Left colon (tissue), 2 donors: ENCODE measurements at places on chromosomes 16 and 17. TPM values are rescaled to one million over a fixed set of nuclear protein-coding genes. Genes with fewer than 3 reads are reported as not detected.

- no peak for DNase-seq
These were observed 246.2 kb downstream of the KATNIP start for GRCh38 chr16:27795992-27796614.

- DNase-seq: no peak
These were observed 205.6 kb downstream of the XYLT1 start for GRCh38 chr16:17265154-17265553.

GUCY2D gene
- not detected for total RNA-seq

CMTM1 gene
- total RNA-seq: 4.9 TPM

DNA sequence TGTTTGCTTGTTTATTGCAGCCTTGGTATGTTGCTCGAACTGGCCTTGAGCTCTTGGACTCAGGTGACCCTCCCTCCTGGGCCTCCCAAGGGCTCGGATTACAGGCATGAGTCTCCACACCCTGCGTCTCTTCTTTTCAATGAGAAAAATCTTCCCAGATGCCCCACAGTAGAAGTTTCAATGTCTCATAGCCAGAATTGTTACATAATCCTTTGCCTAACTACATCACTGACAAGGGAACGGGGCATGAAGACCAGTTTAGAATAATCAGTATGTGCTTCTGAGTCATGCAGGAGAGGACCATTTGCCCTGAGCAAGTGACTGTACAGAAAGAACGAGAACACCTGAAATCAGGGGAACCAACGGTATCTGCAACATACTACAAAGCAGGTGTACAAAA, 61.9 kb upstream of the RBBP6 start:
- no peak for DNase-seq

TRPV3 gene
- 1.5 TPM for total RNA-seq

MPV17L gene
- 7.5 TPM for total RNA-seq

TNFRSF13B gene
- total RNA-seq: 1.4 TPM

- DNase-seq: peak; percentile 90
These were observed at the start of gene TNS4 for GRCh38 chr17:40501499-40501911. TSS of gene TNS4 (minus strand) at chr17:40501623. CDS start at chr17:40496425, 5,198 bp downstream.

GRCh38 chr17:16900288-16900882, 71.5 kb downstream of the TNFRSF13B start:
- no peak for DNase-seq

NPIPA5 gene
- 1.1 TPM for total RNA-seq

GRCh38 chr16:56767024-56767423, 37.1 kb downstream of the NUP93 start:
- no peak for DNase-seq
